AG04450 (cell line): ENCODE measurements at places on chromosomes 3 and 15. TPM values are rescaled to one million over a fixed set of nuclear protein-coding genes. Genes with fewer than 3 reads are reported as not detected.

The ZNF80 gene
- not detected in 2 replicates for polyA plus RNA-seq

DNA sequence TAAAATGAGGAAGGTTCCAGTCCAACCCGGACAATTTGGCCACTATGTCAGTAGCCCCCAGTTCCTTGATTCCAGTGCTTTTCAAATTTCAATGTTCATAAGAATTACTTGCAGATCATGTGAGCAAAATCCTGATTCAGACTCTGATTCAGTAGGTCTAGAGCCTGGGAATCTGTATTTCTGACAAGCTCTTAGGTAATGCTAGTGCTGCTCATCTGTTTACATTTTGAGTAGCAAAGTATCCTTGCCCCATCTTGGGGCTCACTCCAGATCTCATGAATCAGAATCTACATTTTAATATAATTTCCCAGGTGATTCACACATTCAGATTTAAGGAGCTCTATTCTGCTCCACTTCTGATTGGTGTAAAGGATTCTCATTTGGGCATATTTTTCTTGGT is 142.0 kb downstream of the NAALADL2 start:
- no peak for DNase-seq

GRCh38 chr15:57727031-57727430 is 20.5 kb downstream of the POLR2M start:
- DNase-seq = no peak

- DNase-seq = no peak
Observed at GRCh38 chr3:34584971-34585370, 786.5 kb downstream of the PDCD6IP start.

GRCh38 chr15:90599644-90600043 is 69.9 kb downstream of the CRTC3 start:
- DNase-seq = no peak
